ENCODE measurements at places on chromosomes 7 and 10.

GRCh38 chr7:132872034-132872433 is 209.9 kb downstream of the CHCHD3 start:
- DNase-seq, result no peak

- no peak for DNase-seq
Observed at GRCh38 chr7:18491871-18492270, 3.7 kb upstream of the HDAC9 start.

- DNase-seq, result no peak
Observed at GRCh38 chr7:82816272-82816671, 346.4 kb downstream of the PCLO start.

- DNase-seq, result peak; percentile 81
Observed at GRCh38 chr10:119516381-119517234, 25.9 kb downstream of the RGS10 start.

GRCh38 chr10:35640951-35641675 is 983 bp downstream of the FZD8 start:
- DNase-seq, result peak; percentile 69

DNA sequence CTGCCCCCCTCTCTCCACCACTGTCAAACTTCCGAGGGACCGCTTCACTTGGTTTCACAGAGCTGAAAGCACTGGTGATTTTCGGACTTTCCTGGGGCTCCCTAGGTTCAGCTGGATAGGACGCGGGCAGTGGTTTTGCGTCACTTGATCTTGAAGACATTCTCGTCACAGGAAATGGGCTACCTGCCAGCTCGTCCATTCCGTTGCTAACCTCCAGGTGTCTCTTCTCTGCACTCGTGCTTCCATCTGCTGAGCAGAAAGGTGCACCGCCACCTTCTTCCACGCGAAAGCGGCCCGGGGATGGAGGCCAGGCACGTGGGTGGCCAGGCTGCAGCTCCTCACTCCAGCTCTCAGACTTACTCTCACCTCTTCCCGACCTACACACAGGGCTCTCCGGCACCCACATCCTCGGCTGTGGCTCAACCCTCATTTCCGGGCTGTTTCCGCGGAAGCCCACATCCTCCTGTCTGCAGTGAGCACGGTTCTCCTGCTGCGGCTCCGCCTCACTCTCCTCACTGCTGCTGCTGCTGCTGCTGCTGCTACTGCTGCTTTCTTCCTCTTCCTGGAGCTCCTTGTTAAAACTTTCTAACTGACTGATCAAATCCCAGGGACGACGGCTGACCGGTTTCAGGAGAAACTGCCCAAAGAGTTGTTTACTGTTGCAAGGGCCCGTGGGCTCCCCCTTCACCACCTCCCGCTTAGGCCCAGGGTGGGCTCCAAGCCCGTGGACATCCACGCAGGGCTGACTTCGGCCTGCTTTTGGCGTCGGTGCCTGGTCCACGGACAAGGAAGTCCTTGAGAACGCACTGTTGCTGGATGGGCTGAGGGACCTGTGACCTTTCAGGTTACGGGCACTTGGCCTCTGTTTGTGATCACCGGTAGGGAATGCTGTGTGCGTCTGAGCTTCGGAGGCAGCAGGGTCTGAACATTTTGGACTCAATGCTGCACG is 32.1 kb downstream of the JCAD start:
- peak; percentile 87 for DNase-seq

GRCh38 chr7:155162422-155162821 is 92.3 kb downstream of the HTR5A start:
- DNase-seq, result no peak

- no peak for DNase-seq
Observed at GRCh38 chr10:91551856-91552255, 81.0 kb downstream of the PPP1R3C start.

GRCh38 chr10:25336330-25336729 is 161.5 kb downstream of the GPR158 start:
- DNase-seq, result no peak

DNA sequence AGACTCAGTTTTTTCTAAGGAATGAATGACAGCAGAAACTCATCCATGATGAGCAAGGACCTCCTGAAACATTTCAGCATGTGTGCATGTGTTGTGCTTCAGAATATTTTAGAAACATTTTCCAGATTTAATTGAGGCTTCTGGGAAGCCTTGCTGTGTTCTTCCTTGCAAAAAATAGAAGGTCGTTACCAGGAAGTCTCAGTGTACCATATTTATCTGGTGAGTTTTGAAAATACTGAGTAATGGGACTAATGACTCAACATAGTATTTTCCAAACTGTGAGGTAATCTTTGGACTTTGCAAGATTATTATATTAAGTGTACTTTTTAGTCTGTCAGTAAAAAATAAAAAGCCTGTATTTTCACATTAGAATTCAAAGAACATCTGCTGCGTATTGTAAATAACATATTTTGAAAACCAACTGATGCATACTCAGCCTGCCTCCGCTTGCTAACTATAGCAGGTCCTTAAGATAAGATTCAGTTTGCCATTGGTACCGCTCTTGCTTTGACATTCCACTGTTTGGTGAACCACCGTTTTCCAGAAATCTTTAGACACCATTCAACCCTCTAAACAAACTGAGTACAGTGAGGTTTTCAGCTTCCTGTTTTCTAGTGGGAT is 739.6 kb upstream of the GALNT17 start:
- DNase-seq, result no peak

GRCh38 chr7:82562716-82563404 is 119.3 kb upstream of the CACNA2D1 start:
- DNase-seq, result no peak

DNA sequence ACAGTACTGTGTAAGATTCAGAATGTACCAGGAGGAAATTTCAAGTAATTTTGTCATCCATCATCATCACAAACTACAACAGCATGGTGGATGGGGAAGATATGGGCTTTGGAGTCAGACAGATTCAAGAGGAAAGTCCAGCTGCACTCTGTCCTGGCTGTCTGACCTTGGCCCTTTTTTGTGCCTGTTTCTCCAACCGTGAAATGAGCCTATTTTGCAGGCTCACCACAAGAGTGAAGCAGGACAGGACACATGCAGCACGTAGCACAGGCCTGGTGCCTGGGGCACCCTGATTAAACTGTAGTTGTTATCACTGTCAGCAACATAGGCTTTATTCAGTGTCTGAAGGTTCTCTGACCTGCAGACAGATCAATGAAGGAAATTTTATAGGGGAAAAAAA is 37.6 kb downstream of the RHOBTB1 start:
- DNase-seq, result no peak

DNA sequence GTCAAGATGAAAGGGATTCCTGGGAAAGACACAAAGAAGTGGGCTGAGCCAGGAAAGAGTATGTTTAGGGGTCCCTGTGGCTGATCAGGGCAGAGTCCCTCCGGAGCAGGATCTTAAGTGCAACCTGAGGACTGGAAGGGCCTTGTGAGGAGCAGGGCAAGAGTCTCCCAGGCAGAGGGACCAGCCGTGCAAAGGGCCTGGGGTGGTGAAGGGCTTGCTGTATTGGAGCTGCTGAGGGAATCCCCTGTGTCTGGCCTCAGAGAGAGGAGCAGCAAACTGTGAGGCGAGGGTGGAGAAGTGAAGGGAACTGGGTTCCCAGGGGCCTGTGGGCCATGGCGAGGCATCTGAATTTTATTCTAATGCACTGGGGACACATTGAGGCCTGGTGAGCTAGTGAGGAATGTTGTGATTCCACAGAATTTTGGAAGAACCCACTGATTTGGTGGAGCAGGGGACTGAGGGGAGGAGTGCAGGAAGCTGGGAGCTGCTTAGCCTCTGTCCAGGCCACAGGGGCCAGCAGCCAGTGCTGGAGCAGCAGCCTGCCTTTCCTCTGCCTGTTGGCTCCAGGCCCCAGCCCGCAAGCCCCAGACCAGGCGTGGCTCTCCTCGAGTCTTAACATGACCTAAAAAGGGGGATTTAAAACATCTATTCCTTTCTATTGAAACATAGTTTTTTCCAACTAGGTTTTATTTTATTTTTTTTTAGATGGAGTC is 138.4 kb upstream of the IGFBP3 start:
- DNase-seq, result no peak

All from activated naive CD8-positive, alpha-beta T cell treated with anti-CD3 and anti-CD28 coated beads for 36 hours (primary cell).